ENCODE measurements at places on chromosomes 4 and X. TPM values are rescaled to one million over a fixed set of nuclear protein-coding genes. Genes with fewer than 3 reads are reported as not detected.

DNA sequence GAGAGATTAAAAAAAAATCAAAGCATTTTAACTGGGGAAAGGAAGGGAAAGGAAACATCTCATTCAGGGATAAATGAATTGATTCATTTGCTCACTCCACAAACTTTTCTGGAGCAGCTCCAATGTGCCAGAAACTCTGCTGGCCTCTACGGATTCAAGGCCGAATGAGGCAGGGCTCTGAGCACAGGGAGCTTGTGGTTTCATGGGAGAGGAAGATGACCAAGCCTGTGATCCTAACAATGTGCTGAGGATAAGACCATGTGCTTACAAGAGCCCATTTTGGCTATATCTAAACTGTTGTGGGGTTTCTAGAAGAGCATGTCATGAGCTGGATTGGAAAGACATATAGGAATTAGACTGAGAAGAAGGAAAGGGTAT, 137.5 kb downstream of the ZNF674 start:
- no peak overlapping the region for H3K4me3 ChIP-seq
- H3K27me3 ChIP-seq, result no peaks in the 10 kb centered on the region
- H3K4me1 ChIP-seq, result no peaks in the 10 kb centered on the region
- no peaks in the 10 kb centered on the region for H3K36me3 ChIP-seq
- no peak for DNase-seq

CENPE gene
- total RNA-seq, result 0.26 TPM

PCSK1N gene
- 196 TPM for total RNA-seq

RBM46 gene
- not detected for total RNA-seq
